ENCODE measurements at places on chromosomes 11 and 22.

GRCh38 chr11:48025293-48025983 lies 45.1 kb downstream of the PTPRJ start:
- DNase-seq, result no peak

DNA sequence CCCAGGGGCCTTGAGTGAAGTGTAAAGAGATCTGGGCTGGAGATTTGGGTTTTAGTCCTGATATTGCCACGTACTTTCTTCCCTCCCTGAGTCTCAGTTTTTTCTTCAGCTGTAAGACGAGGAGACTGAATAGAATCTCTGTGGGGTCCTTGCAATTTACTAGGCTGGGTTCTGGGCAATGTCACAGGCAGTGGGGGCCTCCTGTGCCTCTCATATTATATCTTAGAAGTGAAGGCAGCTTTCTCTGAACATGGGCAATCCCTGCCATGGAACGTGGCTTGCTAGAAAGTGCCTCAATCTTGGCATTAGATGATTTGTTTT lies 62.0 kb upstream of the PTPRJ start:
- DNase-seq, result no peak

GRCh38 chr11:113666584-113666983 lies 39.5 kb downstream of the TMPRSS5 start:
- DNase-seq, result no peak

DNA sequence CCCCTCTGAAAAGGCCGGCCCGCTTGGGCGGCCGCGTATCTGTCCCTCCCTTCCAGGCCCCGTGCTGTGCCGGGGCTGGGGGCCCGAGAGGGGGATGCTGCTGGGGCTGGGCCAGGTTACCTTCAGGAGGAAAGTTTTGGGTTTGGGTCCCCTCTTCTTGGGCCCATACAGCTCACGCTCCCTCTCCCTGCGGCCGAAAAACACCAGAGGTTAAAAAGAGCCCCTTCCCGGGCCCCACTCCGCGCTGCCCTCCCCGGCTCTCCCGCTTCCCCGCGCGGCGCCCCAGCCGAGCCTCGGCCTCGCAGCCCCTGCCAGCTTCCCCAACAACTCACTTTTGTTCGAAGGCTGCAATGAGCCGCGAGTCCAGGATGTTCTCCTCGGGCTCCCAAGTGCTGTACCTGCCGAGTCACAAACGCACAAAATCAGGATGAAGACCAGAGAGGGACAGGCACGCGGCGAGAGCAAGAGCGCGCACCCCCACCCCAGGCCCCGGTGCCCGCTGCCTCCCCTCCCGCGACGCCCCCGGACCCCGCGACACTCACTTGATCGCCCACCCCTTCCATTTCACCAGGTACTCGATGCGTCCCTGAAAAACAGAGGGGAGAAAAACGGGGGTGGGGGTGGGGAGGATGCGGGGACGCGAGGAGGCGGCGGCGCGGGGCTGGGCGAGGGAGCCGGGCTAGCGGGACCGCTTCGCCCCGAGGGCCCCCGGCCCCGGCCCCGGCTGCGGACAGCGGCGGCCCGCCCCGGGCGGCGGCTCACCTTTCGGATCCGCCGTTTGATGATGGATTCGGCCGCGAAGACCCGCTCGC lies 450 bp downstream of the CBX6 start:
- DNase-seq, result no peak

GRCh38 chr11:46489656-46490560 lies 98.3 kb upstream of the CHRM4 start:
- peak; percentile 36 for DNase-seq

DNA sequence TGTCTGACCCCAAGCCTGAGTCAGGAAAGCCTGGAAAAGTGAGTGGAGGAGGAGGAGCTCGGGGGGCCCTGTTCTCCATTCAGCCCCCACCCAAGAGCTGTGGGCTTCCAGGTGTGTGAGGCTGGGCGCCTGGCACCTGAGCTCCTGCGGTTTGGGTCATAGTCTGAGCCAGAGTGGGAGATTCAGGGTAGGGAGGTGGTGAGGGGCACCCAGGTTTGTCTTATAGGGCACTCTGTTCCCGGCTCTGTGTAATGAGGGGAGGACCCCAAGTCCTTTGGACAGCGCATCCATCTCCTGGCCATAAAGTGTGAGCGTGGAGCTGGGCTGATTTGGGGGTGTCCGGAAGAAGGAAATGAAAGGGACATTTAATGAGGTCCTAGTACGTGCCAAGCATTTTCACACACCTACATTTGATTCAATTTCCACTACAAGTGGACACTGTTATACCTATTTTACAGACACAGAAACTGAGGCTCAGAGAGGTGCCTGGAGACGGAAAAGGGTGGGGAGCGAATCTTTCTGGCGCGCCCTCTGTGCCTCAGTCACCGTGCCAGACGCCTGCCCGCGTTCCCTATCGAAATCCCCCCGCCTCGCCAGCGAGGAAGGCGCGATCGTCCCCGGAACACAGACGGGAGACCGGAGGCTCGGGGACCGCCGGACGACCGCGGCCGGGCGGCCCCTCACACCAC lies 1.2 kb downstream of the NPTXR start:
- DNase-seq, result no peak

- DNase-seq, result peak; percentile 26
Measured at GRCh38 chr11:31240340-31240904, 129.1 kb downstream of the DCDC1 start.

DNA sequence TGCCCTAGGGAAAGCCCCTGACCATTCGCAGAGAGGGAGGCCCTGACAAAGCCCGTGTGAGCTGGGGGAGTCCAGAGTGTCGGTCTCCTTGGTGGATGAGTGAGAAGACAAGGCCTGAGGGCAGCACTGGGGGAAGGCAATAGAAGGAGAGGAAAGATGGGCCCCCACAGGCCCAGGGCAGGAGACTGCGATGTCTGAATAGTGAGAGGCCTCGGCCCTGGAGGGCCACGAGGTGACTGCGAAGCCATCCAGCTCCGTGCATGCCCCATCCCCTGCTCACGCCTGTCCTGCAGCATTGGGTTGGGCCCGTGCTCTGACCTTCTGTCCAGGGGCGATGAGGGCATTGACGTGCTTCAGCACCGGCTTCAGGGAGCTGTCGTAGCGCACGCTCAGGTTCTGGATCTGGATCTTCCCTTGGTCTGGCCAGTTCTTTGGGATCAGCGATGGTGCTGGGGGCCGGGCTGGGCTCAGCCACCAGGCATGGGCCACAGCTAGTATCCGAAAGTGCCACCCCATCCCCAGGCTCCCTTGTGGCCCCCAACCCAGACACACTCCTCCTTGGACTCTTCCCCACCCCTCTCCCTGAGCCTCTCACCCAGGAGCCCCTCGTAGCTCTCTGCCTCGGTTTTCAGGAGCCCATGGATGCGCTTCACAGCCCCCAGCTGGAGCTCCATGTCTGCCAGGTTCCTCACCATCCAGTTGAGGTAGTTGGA lies 8.3 kb upstream of the KCNJ11 start:
- no peak for DNase-seq

- DNase-seq, result no peak
Measured at GRCh38 chr22:38167988-38168407, 13.6 kb downstream of the PLA2G6 start.

- DNase-seq, result no peak
Measured at GRCh38 chr11:47185305-47186075, 744 bp downstream of the PACSIN3 start.

DNA sequence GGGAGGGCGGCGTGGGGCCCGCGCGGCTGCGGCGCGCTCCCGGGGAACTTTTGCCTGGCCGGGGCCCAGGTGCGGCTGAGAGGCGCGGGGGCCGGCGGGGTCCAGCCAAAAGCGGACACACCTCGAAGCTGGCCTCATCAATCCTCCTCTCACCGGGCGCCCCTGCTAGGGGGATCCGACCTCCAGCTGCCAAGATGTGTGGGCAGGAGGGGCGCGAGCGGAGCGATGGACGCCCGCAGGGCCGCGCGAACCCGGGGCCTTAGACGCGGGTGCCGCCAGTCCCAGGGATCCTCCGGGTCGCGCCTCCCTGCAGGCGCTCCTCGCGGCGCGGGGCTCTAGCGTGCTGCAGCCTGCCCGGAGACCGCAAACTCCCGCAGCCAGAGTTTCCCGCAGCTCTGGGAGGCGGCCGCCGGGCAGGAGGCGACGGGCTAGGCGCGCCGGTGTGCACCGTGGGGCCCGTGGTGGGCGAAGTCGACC lies 785 bp downstream of the IGSF9B start:
- DNase-seq, result peak; percentile 40

- DNase-seq, result peak; percentile 35
Measured at GRCh38 chr11:64019106-64020037, 16.4 kb upstream of the FLRT1 start.

DNA sequence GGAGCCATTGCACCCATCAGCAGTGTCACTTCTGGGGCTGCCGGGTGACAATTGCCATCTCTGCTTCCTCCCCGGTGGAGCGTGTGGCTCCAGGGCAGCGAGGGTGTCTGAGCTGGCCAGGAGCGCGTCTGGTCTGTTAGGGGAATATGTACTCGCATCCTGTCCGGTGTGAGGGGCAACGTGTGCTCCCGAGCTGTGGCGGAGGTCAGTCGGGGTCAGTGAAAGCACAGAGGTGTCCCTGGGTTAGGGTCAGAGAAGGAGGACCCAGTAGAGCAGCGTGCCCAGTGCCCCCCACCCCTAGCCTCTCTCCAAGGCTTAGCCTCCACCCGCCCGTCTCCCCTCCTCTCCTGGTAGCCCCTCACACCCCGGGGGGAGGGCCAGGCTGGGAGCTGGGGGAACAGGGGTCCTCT lies 1.5 kb downstream of the CLCF1 start:
- no peak for DNase-seq

- DNase-seq, result no peak
Measured at GRCh38 chr11:23502826-23503225, 642.6 kb upstream of the CCDC179 start.

Measured in BE2C (cell line).